Urothelium cell line (cell line): ENCODE measurements at places on chromosomes 7 and 10.
A peak's percentile ranks its signal among the peaks of the same experiment; 100 is the strongest.

DNA sequence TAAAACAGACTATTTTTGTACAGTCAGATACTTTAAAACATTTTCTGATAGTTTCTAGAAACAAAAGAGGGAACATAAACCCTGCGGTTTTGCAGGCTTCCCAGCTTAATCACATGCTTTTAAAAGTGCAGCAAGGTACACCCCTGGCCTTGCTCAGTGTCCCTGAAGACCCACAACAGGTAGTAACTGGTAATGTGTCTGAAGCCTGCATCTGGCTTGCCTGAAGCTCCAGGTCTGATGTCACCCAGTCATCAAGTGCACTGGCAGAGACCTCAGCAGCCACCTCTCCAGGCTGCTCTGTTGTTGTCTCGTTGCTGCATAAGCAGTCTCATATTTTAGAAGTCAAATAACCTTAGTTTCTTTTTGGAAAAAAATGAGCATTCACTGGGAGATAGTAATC, 376.1 kb upstream of the MTPN start:
- no peak for DNase-seq

DNA sequence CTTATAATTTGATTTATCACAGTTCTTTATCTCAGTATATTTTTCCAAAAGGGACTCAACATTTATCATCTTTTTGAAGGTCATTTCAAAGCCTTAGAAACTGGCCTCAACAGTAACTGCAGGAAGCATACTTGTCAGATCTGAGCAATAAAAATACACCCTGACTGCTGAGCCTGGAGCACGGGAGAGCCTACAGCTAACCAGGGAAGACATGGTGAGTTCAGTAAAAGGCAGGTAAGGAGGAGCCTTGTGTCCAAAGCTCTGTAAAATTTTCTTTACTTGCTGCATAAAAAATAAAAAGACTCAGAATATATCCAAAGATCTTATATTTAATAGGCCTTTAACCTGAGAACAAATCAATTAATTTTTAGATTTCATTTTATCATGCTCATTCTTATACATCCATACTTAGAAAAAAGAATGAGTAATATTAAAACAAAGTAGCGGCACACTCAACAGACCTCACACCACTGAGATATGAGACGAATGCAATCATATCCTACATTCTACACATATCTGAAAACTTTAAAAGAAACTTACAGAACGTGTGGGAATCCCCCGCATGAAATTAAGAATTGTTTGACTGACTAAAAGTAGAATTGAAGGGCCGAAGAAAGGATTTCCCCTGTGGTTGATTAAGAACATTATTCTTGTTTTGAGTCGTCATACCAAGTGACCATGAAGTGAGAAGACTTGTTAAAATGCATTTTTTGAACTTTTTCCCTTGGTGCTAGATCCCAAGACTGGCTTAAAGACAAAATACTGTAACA, 296.4 kb upstream of the MKLN1 start:
- no peak for DNase-seq

- peak; percentile 31 for DNase-seq
Measured at GRCh38 chr10:84026821-84027257, 112.5 kb upstream of the GHITM start.

DNA sequence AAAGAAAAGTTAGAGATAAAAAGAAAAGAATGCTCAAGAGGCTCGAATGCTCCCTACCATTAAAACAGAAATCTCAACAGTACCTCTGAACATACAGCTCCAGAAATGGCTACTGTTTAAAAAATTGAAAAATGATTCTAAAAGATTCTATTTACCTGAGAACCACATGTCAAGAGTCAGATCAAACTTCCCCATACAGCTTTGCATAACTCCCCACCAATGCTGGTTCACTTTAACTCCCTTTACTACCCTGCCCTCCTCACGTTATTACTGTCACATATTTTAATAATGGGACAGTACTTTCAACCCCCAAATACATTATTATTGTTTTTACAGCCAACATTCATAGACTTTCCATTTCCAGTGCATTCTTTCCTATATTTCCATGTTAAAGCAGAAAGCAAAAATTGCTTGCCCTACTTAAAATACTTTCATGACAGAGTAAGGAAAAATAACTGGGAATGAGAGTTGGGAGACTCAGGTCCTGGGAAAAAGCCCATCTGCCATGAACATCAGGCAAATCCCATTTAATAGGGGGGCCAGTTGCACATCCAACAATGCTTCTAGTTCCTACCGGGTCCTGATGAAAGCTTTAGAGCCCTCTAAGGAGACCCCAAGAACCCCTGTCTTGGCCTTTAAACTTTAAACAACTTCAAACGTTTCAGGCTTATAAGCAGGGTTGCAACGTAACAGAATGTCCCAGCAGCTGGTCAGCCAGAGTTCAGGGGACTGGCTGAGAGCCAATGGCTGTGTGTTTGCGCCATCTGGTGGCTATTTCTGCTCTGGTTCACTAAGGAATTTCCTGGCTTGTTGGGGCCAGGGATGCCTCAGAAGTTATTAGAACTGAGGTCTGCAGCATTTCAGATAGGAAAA, 247.4 kb downstream of the ELMO1 start:
- peak; percentile 85 for DNase-seq
